ENCODE measurements at places on chromosomes 11 and 22.

- DNase-seq = no peak
Observed at GRCh38 chr11:10747733-10748132, 3.3 kb upstream of the CTR9 start.

GRCh38 chr11:57288771-57289579 is 35.8 kb downstream of the TNKS1BP1 start:
- DNase-seq = peak; percentile 90

DNA sequence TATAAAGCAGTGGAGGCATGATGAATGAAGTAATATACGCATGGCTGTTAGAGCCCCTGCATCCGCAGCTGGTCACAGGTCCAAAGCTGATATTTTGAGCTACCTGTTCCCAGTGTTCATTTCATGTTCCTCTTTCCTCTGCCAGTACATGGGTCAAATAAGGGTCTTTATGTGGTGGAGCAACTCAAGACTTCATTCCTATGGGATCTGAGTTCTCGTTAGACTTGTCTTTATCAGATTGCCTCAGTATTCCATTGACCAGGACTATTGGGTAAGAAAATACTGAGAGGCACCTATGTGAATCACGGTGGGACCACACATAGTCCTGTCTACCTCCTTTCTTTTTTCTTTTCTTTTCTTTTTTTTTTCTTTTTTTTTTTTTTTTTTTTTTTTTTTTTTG is 25.2 kb downstream of the NCF4 start:
- DNase-seq = no peak

GRCh38 chr11:66848671-66849500 is 5.6 kb downstream of the RCE1 start:
- peak; percentile 50 for DNase-seq

DNA sequence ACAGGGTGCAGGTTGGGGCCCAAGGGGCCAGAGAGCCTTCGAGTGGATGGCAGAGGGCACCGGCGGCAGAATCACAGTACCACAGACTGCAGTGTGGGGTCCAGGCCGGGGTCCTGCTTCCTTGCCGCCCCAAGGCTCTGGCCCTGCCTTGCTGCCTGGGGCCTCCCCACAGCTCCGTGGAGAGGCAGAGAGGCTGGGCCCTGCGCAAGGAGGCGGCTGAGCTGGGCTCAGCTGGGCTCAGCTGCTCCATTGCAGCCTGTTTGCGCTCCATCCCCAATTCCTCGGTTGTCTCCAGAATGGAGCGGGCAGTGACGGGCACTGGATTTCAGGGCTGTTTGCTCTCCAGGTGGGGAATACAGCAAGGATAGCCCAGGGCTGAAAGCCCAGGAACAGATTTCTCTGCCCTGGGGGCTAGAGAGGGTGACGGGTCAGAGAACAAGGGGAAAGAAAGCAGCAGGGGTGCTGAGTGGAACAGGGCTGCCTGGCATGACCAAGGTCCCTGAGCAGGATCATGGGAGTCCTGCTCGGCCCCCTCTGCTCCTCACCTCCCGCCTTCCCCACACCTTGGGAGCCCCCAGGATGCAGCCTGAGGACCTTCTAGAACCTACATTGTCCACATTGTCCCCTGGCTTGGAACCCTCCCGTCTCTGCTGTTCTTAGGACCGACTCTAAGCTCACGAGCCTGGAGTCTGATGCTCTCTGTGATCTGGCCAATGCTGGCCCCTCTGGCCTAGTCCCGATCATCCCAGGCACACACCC is 18.9 kb downstream of the MRGPRG start:
- peak; percentile 50 for DNase-seq

DNA sequence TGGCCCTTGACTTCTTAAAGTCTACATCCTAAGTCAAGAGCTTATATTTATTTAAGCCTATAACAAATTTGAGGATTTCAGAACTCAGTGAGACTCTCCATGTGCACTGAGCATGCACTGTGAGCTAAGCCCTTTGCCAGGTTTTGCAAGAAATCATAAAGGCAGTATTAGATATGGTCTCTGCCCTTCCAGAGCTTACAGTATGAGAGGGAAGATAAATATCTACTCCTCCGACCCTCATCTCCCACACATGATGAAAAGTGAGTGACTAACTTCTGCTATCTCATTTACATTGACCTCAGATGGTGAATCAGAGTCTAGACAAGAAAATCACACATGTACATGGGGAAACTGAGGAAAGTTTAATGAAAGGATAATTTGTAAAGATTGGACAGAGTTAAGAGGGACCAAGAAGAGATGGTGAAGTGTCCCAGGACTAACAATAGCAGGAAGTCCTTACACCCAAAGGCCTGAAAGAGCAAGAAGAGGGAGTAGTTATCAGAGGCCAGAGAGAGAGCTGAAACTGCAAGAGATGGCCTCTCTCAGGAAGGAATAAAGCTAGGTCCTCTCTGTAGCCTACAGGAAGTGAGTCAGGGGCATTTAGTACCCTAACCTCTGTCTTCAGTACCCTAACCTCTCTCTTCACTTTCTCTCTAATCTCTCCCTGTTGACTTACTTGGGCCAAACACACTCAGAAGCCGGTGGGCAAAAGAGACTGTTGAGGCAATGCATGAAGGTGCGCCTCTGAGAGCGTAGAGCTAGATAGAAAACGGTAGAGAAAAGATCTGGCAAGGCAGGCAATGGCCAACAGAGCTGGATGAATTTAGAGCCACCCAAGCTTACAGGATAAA is 23.0 kb upstream of the BLID start:
- no peak for DNase-seq

DNA sequence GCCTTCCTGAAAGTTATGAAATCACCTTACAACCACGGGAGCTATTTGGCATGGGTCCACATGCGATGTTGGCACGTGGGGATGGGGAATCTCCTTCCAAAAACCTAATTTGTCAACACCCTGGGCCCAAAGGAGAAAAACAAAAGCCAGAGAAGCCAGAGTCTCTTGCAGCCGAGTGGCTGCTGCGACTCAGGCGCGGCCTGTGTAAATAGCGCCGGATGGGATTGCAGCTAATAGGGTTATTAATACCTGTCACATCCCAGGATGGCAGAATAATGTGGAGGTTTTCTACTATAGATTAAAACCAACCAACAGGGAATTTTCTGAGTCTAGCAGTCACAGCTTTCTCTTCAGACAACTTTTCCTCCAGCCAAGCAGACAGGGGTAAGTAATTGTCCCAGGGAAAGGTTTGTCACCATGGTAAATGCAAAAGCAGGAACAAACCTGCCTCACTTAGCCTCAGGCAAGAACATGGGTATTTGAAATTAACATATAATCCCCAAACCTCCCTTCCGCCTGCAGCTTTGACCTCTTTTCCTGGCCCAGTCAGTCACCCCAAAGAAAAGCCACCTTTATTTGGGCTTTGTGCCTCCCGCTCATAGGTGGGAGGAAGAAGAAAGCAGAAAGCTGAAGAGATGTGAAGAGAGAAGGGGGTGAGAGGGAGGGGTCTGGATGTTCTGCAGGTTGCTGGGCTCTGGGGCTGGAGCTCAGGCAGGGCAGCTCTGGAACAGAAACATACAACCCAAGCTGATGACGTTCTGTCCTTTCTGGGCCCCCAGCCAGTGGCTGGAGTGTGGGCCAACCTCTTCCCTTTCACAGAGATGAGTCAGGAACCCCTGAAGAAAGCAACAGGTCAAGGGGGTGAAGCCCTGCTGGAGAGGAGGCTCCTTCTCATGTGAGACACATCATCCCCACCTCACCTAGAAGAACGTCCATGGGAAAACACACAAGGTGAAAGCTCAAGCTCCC is 376.5 kb downstream of the NXPE2 start:
- DNase-seq = no peak

- no peak for DNase-seq
Observed at GRCh38 chr22:18906896-18907295, 776 bp downstream of the DGCR6 start.

- peak; percentile 89 for DNase-seq
Observed at GRCh38 chr11:94602430-94603372, 35.5 kb downstream of the PIWIL4 start.

DNA sequence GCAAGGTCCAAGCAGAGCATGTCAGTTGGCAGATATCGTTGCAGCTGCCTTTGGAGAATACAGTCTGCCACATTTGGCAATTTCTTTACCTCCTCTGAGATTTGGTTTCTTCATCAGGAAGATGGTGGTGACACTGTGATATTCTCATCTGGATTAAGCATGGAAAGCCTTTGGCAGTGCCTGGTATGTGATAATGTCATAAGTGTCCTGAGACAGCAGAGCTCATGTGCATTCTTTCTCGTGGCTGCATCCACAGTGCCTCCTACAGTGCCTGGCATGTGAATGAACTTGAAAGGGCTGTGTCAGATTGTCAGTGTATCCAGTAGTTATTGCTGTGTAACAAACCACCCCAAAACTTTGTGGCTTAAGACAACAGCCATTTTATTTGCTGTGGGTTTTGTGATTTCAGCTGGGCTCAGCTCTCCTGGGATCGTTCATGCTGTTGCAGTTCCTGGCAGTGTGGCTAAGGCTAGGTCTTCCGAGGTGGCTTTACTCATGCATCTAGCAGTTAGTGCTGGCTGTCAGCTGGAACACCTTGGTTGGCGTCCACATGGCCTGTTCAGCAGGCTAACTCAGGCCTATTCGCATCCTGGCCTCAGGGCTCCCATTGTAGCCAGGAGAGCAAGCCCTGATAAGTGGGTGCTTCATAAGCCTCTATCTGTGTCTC is 35.7 kb upstream of the MICAL2 start:
- DNase-seq = peak; percentile 44

DNA sequence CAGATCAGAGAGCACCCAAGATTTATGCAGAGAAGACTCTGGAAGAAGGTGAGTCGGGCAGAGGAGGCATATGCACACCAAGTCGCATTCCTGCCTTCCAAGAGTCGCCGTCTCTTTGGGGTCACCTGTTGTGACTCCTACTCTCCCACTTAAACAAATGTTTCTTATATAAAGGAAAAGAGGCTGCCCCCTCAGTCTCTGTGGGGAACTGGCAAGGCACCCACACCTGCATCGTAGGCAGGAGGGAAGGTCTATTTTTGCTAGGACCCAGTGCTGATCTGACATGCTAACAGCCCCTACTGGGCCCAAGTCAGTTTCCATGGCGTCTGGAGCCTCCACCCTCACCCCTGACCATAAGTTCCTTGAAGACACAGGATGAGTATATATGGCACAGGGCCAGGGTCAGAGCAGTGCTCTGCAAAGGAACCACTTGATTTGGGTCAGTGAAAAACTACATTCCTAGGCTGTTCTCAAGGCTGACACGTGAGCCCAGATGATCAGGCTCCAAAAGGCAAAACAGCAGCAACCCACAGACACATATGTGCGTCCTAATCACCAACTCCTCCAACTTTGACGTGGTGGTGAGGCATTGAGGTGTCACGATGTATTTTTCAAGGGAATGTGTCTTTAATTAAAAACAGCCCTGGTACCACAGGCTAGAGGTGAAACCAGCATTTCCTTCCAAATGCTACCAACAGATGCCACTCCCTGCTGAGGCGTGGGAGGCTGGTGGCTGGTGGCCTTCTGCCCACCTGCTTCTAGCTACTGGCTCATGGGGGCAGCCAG is 55.6 kb upstream of the CSNK2A3 start:
- no peak for DNase-seq

DNA sequence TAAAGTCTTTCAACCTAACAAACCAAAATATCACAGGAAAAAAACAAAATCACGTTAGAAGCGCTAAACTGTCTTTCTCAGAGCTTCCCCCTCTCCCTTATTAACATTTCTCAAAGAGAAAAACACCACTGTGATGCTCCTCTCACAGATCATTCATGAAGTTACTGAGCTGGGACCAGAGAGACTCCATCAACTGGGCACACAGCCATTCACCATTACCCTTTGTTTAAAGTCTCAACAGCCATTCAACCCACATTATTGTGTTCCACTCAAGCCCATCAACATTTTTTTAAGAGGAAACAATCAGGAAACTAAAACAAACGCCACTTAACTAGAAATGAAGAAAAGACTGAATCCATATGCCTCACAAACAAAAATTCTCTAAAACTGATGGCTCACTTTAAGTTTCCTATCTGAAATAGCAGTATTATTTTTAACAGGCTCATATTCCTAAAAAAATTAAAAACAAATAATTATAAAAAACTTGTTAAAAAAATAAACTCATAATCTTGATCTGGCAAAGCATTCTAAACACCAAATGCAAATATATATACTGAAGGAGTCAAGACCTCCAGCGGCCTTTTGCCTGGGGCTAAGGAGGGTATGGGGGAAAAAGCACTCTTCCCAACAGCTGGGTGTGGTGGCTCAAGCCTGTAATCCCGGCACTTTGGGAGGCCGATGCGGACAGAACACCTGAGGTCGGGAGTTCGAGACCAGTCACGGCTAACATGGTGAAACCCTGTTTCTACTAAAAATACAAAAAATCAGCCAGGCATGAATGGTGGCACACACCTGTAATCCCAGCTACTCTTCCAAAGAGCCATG is 14.0 kb downstream of the CELF1 start:
- DNase-seq = no peak

GRCh38 chr22:37409459-37410050 is 17.7 kb downstream of the ELFN2 start:
- no peak for DNase-seq

- DNase-seq = no peak
Observed at GRCh38 chr11:126512741-126513715, 157.5 kb downstream of the ST3GAL4 start.

GRCh38 chr22:44669561-44669976 is 32.4 kb upstream of the PRR5 start:
- peak; percentile 59 for DNase-seq
